Breast epithelium (tissue), 4 donors: ENCODE measurements at places on chromosomes 7 and 10. TPM values are rescaled to one million over a fixed set of nuclear protein-coding genes. Genes with fewer than 3 reads are reported as not detected.

GRCh38 chr7:38351601-38352000, 78.2 kb upstream of the TARP start:
- DNase-seq, result no peak

DNA sequence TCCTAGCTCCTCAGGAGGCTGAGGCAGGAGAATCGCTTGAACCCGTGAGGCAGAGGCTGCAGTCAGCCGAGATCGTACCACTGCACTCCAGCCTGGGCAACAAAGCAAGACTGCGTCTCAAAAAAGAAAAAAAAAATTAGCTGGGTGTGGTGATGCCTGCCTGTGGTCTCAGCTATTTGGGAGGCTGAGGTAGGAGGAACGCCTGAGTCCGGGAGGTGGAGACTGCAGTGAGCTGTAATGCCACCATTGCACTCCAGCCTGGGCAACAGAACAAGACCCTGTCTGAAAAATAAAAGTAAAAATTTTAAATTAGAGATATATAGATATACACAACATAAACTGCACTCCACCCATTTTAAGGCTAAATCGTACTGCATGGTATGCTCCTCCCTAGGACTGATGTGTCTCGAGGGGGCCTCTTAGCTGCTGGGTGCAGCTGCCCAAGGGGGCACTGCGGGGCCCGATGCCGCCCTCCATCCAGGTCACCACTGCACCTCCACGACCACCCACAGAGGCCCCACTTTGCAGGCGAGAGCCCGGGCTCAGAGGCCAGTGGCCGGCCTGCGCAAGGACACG, 40.9 kb upstream of the FOXK1 start:
- DNase-seq, result no peak

- DNase-seq, result no peak
Measured at GRCh38 chr10:131760416-131761166, 140.2 kb upstream of the PPP2R2D start.

GRCh38 chr7:70242826-70243225, 644.6 kb downstream of the AUTS2 start:
- DNase-seq, result no peak

DNA sequence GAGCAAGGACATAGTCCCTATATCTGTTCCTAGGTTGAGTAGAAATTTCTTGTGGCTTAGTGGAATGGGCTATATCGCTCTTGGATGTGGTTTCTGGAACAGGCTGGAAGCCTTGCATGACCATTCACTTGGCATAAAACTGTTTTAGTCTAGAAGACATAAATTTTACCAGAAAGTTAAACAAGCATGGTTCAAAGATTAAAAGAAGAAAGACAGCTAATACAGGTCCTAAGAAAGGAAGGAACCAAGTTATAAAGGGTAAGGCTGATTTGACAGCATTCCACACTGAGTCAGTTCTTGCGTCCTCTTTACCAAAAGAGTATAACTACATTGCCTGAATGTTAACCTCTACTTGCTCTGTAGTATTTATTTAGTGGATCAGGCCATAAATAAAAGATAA, 724.2 kb downstream of the SORCS1 start:
- no peak for DNase-seq

DNA sequence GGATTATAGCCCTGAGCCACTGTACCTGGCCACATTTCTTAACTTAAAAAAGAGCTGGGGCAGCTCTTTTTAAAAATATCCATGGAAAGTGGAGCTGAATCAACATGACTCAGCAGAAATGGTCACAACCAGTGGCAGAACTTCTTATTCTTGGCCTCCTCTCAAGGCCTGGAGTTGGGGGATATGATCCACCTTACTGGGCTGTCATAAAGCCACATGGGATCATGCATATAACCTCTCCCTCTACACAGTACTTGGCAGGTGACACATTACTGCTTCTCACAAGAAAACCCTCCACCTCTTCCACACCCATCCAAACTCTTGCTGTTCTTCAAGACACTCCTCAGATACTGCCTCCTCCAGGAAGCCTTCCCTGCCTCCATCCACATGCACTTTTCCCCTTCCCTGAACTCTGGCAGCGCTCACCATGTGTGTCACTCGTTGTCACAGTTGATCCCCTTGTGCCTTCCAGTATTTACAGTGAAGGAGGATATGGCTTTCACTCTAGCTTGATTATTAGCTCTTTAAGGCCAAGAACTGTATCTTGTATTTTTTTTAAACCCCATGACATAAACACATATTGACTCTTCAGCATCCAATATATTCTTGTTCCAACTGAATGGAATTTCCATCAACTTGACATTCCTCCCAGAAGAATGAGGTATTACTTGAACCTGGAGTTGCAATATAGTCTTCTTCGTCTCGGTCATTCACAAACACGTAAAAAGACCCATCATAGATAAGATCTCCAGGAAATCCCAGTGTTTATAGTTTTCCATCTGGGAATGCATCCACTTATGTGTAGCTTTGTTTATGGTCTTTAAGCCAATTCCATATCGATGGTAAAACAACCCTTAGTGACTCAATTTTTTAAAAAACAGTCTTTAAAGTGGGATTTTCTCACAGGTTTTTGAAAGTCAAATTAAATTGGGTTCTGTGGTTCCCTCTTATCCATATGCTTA, 85.5 kb downstream of the TBXAS1 start:
- DNase-seq, result no peak

DNA sequence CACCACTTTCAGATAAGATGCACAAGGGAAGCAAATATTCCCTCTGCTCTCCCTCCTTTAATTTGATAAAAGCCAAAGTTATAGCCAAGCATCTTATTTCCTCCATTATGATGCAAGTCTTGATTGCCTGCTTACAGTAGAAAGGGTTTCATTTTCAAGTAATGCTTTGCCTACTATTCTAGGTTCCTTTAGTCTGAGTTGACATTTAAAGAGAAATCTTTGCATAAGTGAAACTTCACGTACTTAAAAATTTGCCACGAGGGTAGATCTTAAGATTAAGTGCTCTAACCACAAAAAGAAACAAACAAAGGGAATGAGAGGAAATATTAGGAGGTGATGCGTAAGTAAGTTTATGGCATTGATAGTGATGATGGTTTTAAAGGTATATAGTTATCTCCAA, 78.1 kb upstream of the VWDE start:
- DNase-seq, result no peak

- DNase-seq, result no peak
Measured at GRCh38 chr7:23357190-23358093, 58.3 kb downstream of the MALSU1 start.

GRCh38 chr7:2036786-2037185, 196.0 kb downstream of the MAD1L1 start:
- DNase-seq, result no peak

DNA sequence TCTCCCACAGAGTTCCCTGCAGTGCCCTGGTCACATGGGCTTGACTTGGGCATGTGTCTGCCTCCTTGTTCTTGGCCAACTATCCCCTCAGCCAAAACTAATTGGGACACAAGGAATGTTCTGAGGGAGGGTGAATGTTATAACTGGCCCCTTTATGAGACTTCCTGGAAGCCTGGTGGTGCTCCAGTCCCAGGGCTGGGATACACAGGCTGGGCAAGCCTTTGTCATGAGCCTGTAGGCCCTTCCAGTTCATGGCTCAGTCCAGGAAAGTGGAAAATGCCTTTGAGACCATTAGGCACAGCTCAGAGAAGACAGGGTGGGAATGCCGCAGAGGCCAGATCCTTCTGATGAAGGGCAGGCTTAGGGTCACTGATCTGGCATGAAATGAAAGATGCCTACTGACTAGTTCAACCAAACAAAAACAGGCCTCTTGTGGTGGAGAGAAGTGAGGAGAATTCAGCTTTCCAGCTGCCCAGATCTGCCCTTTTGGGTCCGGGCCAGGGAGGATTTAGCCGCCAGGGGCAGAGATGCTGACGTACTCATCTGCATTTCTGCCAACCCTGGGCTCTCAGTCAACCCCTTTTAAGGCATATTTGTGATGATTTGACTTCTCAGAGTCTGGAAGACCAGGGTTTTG, 961.5 kb downstream of the KCNMA1 start:
- peak; percentile 77 for DNase-seq

DNA sequence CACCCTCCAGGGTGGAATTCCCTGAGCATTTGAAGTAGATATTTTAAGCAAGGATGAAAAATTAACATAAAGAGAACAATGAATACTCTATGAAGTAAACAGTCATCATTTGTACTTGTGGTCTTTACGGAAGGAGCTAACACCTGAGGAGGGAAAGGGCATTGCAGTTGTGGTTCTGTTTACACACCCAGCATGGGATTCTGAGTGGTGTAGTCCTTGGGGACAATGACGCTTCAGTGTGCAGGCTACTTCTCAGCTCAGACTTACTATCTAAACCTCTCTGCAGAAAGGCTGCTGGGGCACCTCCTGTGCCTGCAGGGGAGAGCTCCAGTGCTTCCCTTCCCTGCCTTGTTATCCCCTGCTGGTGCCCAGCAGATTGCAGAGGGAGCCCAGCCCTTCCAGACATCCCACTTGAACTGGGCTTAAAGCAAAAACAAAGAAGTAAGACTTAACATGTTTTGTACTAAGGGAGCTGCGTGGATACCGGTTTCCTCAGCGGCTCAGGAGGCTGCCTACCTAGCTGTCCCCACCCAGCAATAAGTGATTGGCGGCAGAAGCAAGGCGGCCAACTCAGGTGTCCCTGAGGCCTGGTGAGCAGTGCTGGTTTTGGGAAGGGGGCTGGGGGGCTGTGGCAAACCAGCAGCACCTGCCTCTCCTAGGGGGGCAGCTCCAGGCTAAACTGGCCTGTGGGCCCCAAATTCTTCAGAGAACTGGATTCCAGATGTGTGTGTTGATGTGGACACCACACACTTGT, 89.1 kb downstream of the CELF2 start:
- no peak for DNase-seq

- DNase-seq, result no peak
Measured at GRCh38 chr7:2494191-2495130, 18.3 kb upstream of the GRIFIN start.

- DNase-seq, result no peak
Measured at GRCh38 chr7:151558575-151558974, 38.9 kb upstream of the RHEB start.

GRCh38 chr7:116560021-116560970, 35.5 kb downstream of the CAV1 start:
- DNase-seq, result no peak

DNA sequence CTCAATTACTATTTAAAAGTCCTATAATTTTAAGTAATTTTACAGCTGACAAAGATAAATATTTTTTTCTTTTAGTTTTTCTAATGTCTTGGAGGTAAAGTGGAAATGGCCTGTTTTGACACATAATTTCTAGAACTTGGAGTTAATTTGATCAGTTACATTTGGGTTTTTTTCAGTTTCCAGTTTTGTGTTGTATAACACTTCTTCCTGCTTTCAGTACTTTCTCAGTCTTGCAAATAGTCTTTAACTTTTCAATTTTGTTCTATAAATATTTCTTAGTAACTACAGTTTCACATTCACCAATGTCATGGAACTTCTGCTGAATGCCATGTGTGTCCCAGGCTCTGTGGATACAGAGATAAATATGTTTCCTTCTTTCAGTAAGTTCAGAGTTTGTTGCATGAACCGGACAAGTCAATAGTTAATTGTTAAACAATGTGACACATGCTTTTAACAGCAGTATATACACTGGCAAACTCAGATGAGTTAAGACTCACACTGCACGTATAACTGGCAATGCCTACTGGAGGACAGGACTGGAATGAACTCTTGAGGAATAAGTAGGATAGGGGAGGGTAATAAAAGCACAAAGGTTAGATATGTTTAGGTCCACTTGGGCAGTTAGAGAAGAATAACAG, 4.6 kb downstream of the SHOC2 start:
- no peak for DNase-seq

DNA sequence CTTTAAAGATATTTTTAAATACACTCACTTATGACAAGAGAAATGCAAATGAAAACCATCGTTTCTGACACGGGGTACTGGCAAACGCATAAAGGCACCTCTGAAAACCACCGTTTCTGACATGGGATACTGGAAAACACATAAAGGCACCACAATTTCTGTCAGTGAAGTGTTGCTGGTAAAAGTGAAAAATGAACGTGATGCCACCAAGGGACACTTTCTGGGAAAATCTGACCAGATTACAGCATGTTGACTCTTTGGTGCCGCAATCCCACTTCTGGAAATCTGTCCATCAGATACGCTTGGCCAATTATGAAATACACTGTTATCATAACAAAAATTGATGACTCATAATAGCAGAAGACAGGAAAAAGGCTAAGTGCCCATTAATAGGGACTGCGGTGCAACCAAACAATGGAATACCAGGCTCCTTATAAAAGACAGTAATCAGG, 131.7 kb downstream of the ZMYND11 start:
- no peak for DNase-seq

GRCh38 chr10:63716016-63716580, 194.9 kb downstream of the REEP3 start:
- no peak for DNase-seq

GRCh38 chr7:106071356-106071998, 40.6 kb downstream of the SYPL1 start:
- DNase-seq, result peak; percentile 73

DNA sequence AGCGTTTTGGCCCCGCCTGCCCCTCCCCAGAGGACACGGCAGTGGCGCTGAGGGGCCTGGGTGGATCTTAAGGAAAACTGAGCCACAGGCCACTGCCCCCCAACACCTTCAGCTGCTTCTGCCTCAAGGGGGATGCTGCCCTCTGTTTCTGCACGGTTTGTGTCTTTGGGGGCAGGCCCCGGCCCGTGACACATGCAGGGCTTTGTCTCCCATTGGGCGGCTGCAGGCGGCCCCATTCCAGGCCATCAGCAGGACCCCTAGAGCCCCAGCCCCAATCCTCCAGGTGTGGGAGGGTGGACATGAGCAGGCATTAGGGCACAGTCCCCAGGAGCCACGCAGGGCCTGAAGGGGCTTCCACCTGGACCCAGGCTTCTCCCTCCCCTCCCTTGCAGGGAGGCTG, 25.3 kb upstream of the PPP2R2D start:
- DNase-seq, result no peak

DNA sequence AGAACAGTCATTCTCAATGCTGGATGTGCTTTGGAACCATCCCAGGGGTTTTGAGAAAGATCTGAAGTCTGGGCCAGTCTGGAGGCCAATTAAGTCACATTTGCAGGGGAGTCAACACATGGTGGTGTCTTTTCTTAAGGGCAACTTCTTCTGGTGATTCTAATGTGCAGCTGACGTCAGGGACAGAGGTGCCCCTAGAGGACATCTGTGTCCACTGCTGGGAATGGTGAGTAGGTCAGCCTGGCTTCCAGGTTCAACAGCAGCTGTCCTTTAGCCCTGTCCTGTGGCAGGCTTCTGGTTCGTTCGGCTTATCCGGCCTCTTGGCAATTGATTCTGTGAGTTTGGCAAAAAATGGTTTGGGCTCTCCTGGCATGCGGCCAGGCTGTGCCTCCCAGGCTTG, 269.7 kb upstream of the HABP2 start:
- no peak for DNase-seq

GRCh38 chr7:48088559-48089045, 463 bp upstream of the UPP1 start:
- DNase-seq, result peak; percentile 70

Gene CFAP43
- total RNA-seq, result 8.5 TPM

Gene PLXDC2
- 63.9 TPM for total RNA-seq

Gene CDC14C
- total RNA-seq, result not detected

Gene PAX2
- not detected for total RNA-seq

Gene OGDHL
- not detected for total RNA-seq

Gene PKD2L1
- total RNA-seq, result 0.32 TPM

Gene CYP2C8
- 1.3 TPM for total RNA-seq

Gene PTN
- 51.1 TPM for total RNA-seq

Gene GRID2IP
- not detected for total RNA-seq

Gene PIP
- 1.6 TPM for total RNA-seq

Gene AKR1C1
- 214 TPM for total RNA-seq

Gene SLC13A1
- not detected for total RNA-seq

Gene CLCN1
- 0.29 TPM for total RNA-seq

Gene SERPINE1
- 7.4 TPM for total RNA-seq

Gene AKR1C3
- 37.6 TPM for total RNA-seq

Gene PNLIP
- total RNA-seq, result not detected

Gene PNLIPRP2
- not detected for total RNA-seq

Gene GBX1
- not detected for total RNA-seq

Gene HOXA4
- total RNA-seq, result 2.0 TPM
